NCI-H2107 (cell line): ENCODE measurements at places on chromosomes 13 and 19.

- DNase-seq, result no peak
Measured at GRCh38 chr13:111657013-111657412, 336.6 kb downstream of the TEX29 start.

GRCh38 chr19:9848060-9848459 lies 12.9 kb downstream of the PIN1 start:
- no peak for DNase-seq

DNA sequence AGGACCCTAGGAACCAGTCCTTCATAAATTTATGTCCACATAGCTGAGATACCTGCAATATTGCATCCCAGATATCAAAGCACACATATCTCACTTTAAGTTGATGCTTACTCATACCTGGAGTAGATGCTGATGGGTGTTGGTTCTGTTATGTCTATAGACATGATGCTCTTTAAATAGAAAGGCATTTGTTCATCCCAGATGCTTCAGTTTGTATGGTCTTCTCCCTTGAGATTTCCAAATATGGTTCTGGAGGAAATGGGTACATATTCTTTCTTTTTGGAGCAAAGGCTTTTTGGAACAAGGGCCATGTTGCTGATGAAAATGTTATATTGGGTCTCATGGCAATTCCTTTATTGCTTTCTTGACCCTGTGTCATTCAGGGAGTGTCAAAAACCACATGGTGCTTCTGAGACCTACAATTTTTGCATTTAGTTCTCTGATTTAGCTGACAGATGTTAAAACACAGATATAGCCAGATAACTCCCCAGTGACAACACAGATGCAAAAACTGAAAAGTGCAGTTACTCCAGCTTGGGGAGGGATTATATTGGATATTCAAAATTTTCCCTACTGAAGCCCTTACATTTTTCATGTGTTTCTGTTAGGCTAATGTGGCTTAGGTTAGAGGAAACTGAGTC lies 211.4 kb downstream of the KCNRG start:
- DNase-seq, result no peak

DNA sequence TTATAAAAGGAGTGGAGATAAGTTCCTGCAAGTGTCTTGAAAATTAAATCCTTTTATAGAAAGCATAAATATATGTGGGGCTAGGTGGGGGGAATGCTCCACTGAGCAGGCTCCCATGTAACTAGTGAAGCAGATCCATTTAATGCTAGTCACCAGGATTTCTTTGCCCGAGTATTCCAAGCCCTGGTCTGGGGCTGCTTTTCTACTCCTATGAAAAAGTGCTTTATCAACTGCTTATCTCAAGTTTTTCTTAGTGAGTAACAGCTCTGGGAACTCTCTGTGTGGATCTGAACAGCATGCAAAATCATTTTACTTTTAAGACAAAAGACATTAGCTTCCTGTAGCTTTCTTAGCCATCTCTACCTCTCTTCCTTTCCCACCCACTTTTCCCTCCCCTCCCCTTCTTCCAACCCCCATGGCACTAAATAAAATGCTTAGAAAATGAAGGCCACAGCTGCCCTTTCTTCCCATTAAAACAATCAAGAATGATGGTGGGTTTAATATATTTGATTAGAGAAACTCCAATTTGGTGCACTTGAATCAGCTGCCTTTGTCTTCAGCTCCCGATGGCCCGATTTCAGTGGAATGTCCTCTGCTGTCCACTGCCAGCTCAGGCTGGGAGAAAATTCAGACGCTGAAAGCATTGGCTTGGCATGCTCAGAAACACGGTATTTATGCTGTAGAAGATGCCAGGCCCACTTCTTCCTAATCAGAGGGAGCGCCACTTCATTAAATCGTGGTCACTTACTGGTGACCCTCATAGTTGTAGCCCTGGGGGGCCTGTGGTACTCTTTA lies 475.1 kb downstream of the FOXO1 start:
- no peak for DNase-seq

DNA sequence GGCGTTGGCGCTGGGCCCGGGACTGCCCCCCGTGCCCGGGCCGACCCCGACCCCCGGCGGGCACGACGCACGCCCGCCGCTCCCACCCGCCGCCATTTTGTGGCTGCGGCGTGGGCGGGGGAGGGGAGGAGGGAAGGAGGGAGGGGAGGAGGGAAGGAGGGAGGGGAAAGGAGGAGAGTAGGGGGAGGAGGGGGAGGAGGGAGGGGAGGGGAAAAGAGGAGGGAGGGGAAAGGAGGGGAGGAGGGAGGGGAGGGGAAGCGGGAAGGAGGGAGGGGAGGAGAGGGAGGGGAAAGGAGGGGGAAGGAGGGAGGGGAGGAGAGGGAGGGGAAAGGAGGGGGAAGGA lies at the start of gene BTBD2:
BTBD2 (minus strand) TSS at position 107 of the 343 bp plus-strand sequence; CDS start at position 96, 11 bp downstream.
- peak; percentile 17 for DNase-seq
